OCI-LY7 (cell line): ENCODE measurements at places on chromosomes 4 and X. TPM values are rescaled to one million over a fixed set of nuclear protein-coding genes. Genes with fewer than 3 reads are reported as not detected.

DNA sequence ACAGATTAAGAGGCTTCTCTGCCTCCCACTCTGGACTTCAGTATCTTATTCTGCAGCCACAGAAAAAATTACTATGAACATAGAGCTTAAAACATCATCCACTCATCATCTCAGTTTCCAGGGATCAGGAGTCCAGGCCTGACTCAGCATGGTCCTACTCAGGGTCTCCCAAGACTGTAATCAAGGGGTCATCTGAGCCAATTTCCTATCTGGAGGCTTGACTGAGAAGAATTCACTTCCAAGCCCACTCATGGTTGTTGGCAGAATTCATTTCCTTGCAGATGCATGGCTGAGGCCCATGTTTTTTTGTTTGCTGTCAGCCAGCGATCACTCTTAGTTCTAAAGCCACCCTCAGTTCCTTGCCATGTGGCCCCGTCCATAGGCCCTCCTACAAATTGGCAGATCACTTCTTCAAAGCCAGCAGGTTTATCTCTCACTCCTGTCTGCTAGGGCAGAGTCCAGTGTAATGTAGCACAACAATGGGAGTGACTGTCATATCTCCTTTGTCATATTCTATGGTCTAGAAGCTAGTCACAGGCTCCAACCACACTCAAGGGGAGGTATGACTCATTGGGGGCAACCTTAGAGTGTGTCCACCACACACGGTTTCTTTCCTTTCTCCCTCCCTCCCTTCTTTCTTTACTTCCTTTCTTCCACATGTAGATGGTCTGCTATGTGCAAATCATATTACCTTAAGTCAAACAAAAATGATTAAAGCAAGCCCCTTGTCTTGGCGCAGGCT lies 251.6 kb downstream of the QDPR start:
- DNase-seq, result no peak

- DNase-seq, result no peak
Measured at GRCh38 chrX:6465756-6466155, 69.2 kb downstream of the VCX3A start.

- peak; percentile 12 for DNase-seq
Measured at GRCh38 chrX:15146515-15146914, 123.4 kb downstream of the ASB9 start.

DNA sequence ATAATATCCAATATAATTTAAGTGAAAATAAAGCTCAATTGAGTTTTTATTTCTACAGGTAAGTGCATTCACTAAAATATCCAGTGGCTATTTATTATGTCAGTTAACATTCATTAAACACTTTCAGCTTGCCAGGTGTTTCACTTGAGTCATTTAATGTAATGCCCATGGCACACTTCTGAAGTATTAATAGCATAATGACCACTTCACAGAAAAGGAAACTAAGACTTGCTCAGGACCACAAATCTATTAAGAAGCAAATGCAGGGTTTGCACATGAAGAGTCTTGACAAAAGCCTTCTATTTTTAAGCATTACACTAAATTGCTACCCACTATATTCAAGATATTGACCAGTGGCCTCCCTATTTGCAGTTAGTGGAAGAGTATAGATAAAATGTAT lies 612.7 kb downstream of the KCTD8 start:
- DNase-seq, result no peak

- DNase-seq, result no peak
Measured at GRCh38 chr4:72418458-72418857, 150.6 kb downstream of the ADAMTS3 start.

DNA sequence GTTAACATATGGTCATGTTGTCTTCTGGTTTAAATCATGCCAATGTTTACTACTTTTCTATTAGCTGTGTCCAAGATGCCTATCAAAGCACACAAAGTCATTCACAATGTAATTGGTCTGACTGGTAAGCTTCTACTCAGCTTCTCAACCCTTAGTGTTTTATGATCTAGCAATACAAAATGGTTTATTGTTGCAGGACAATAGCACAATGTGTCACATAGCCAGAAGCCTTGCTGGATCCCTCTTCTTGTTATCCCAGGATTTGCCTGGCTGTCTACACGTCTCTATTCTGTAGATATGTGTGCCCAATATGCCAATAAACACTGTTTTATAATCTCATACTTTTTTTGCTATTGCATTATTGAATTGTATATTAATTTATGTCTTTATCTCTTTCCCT lies 1111.0 kb upstream of the AGA start:
- no peak for DNase-seq

DNA sequence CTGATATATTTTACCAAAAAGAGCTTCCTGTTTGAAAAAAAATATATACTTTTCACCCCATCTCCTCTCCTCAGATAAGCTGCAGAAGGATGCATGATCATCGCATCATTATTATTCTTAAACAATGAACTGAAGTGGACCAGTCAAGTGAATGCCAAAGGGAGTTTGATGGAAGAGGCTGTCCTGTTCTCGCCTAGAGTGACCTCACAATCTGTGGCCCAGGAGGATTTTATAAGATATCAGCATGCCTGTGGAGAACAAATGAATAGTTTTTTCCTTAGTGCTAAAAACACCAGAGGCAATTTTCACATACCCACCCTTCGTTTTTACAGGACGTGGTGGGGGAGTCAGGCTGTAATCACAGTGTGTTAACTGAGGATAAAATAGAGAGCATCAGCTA lies 112.7 kb downstream of the USP46 start:
- no peak for DNase-seq

DNA sequence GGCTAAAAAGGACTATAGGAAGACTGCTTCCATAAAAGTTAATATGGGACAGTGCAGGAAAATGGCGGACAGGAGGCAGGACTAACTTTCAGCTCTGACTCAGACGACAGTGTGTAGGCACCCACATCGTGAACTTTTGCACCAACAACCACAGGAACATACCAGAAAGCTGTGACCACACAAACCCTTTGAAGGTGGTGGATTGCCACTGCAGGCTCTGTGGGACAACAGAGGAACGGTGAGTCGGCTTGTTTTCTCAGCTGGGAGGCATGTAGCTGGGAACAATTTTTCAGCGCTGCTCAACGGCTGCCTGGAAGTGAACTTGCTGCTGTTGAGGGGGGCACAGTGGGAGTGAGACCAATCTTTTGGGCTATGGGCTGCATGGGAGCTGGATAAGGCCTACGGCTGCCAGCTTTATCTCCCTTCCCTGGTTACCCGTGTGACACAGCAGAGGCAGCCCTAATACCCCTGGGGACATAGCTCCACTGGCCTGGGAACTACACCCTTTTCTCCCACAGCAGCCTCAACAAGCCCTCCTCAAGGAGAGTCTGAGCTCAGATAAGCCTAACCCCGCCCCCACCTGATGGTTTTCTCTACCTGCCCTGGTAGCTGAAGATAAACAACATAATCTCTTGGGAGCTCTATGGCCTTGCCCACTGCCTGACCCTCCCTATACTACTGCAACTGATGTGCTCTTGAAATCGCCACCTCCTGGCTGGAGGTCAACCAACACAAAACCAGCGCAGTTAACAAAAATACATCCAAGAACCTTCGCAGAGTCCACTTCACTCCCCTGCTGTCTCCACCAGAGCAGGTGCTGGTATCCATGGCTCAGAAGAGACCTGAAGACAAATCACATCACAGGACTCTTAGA lies 1537.0 kb downstream of the C4orf33 start:
- no peak for DNase-seq

FAM241A gene
- 9.5 and 10.5 TPM in 2 replicates for total RNA-seq

RS1 gene
- not detected in 2 replicates for total RNA-seq
